ENCODE measurements at places on chromosomes 4 and X. TPM values are rescaled to one million over a fixed set of nuclear protein-coding genes. Genes with fewer than 3 reads are reported as not detected.

- peak overlapping the region; percentile 15 for H3K4me3 ChIP-seq
- H3K36me3 ChIP-seq: no peaks in the 10 kb centered on the region
- DNase-seq: no peak
- peaks cover 96% of the 10 kb centered on the region for H3K27me3 ChIP-seq
- peaks cover 10% of the 10 kb centered on the region for H3K4me1 ChIP-seq
Measured at GRCh38 chrX:140508958-140509357, 4.1 kb upstream of the SOX3 start.

- no peak overlapping the region for H3K4me3 ChIP-seq
- no peaks in the 10 kb centered on the region for H3K27me3 ChIP-seq
- no peaks in the 10 kb centered on the region for H3K36me3 ChIP-seq
- H3K27ac ChIP-seq: no peak overlapping the region
- DNase-seq: no peak
- H3K4me1 ChIP-seq: no peaks in the 10 kb centered on the region
Measured at GRCh38 chrX:98490670-98491069, 1607.0 kb downstream of the RPA4 start.

- no peak overlapping the region for H3K4me3 ChIP-seq
- no peaks in the 10 kb centered on the region for H3K27me3 ChIP-seq
- DNase-seq: no peak
- peaks cover 22% of the 10 kb centered on the region for H3K4me1 ChIP-seq
- H3K27ac ChIP-seq: no peak overlapping the region
Measured at GRCh38 chr4:107740381-107740780, 20.3 kb upstream of the PAPSS1 start.

GRCh38 chr4:76996445-76996844 is 46.9 kb downstream of the SEPTIN11 start:
- DNase-seq: no peak
- H3K4me1 ChIP-seq: peaks cover 18% of the 10 kb centered on the region
- H3K36me3 ChIP-seq: peaks cover 53% of the 10 kb centered on the region
- no peak overlapping the region for H3K4me3 ChIP-seq
- no peak overlapping the region for H3K27ac ChIP-seq

- H3K36me3 ChIP-seq: no peaks in the 10 kb centered on the region
- H3K4me1 ChIP-seq: no peaks in the 10 kb centered on the region
- H3K27ac ChIP-seq: no peak overlapping the region
- no peak for DNase-seq
- peaks cover 14% of the 10 kb centered on the region for H3K27me3 ChIP-seq
Measured at GRCh38 chr4:129378364-129378763, 282.4 kb downstream of the C4orf33 start.

GRCh38 chrX:124249345-124249744 is 83.1 kb upstream of the TEX13D start:
- H3K27ac ChIP-seq: no peak overlapping the region
- no peaks in the 10 kb centered on the region for H3K27me3 ChIP-seq
- no peak overlapping the region for H3K4me3 ChIP-seq
- no peaks in the 10 kb centered on the region for H3K36me3 ChIP-seq

GRCh38 chr4:65651031-65651430 is 19.3 kb downstream of the EPHA5 start:
- no peak overlapping the region for H3K4me3 ChIP-seq
- H3K36me3 ChIP-seq: no peaks in the 10 kb centered on the region
- no peak for DNase-seq

- H3K27me3 ChIP-seq: no peaks in the 10 kb centered on the region
- no peak for DNase-seq
- peaks cover 29% of the 10 kb centered on the region for H3K4me1 ChIP-seq
- H3K27ac ChIP-seq: no peak overlapping the region
- H3K36me3 ChIP-seq: no peaks in the 10 kb centered on the region
Measured at GRCh38 chr4:138401334-138401733, 159.2 kb upstream of the SLC7A11 start.

The SCML2 gene
- 2.5 TPM for total RNA-seq

The JCHAIN gene
- not detected for total RNA-seq

The VCX3A gene
- not detected for total RNA-seq

The TRAPPC11 gene
- 35.9 TPM for total RNA-seq
